GM12891 (cell line): ENCODE measurements at places on chromosomes 13 and 19.

GRCh38 chr13:43005460-43006236 is 13.6 kb upstream of the EPSTI1 start:
- no peak for DNase-seq

DNA sequence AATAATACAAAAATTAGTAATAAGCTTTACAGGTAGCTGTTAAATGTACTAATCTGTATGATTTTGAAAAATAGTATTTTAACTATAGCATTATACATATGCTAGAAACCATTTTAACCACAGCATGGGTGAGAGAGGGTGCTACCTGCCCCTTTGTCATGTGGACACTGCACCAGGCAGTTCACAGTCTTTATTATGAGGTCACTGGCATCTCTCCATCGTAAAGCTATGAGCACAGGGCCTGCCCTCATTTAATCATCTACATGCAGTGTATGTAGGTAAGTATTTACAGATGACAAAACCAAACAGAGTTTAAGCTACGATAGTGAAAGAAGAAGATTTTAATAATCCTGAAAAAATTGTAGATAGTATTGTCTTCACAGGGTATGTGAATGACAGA is 21.7 kb downstream of the EDNRB start:
- DNase-seq: no peak

DNA sequence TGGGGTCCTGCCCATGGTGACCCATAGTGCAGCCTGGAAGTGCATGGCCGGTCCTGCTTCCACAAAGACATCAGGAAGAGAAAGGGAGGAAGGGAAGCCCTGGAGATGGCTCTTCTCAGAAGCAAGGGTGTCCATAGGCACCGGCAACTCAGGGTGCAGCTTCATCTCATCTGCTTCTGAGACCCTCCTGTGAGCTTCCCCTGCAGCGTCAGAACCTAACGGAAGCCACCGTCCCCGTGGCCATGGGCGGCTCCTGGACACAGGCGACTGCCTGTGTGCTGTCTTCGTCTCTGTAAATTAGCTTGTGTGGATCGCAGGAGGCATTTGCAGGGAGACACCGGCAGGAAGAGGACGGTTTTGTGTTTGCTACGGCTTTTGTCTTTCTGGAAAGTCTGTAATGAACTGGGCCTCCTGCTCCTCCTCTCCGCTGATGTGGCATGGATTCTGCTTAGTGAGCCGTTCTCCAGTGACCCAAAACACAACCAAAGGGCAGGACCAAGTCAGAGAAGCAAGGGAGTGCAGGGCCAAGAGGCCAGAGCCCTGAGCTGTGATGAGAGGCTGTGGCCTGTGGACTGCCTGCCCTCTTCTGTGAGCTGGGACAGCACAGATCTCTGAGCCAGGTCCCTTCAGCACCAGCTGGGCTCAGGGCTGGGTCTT is 2.5 kb downstream of the ATP4B start:
- DNase-seq: no peak

DNA sequence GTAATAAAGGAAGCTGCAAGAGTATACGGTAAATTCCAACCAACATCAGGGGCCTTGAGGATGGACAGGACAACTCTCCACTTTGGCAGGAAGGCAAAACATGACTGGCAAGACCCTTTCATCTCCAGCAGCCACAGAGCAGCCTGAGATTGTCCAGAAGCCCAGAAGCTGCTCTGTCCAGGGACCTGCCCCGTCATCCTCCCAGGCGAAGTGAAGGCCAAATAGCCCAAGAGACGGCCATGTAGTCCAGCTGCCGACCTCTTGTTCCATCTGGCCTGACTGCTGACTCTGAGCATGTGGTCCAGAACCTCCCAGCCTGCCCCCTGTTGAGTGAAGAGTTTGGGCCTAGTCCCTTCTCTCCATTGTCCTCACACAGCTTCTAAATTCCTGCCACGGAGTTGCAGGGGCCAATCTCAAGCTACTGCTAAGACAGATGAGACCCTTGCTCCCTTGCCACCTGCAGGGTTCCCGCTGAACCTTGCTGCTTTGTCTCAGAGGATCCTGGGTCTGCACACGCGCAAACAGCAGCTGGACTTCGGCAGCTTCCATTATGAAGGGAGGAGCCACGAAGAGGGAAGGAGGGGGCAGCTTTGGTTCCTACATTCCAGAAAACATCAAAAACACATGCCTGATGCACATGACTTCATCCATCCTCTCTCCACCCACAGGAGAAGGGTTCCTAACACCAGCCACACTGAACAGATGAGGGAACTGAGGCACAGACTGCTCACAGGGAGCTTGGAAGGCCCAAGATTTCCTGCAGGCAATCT is 196.9 kb downstream of the KATNAL1 start:
- no peak for DNase-seq

DNA sequence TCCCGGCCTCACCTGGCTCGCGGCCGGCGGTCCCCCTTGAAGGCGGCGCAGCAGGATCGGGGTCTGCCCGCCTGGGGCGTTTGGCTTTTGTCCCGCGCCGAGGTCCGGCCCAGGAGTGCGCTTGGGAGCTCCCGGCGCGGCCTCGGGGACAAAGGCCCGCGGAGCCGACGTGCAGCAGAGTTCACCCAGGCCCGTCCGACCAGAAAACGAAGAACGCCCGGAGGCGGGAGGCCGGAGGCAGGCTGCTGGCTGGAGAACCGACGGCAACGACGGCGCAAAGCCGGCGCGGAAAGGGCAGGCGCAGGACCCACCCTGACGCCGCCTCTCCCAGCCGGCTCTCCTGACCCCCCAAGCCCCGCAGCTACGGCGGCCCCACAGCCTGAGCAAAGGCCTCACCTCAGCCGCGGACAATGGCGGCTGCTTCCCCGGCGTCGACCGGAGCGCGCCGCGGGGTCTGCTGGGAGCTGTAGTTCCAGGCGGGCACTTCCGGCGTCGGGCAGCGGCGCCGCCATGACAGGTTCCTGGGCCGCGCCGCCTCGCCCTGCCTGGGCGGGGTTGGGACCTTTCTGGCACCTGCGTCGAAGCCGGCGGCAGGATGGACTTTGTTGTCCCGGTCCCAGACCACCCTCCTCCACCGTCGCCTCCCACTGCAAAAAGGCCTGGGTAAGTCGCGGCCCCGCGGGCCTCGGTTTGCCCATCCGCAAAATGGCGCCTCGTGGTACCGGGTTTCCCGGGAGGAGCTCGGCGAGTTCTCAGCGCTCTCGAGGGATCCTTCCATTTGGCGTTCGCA is at the start of gene ZNF606:
ZNF606 (minus strand) TSS at position 437 of the 790 bp plus-strand sequence. CDS start 1,501 bp downstream, outside the sequence.
- peak; percentile 93 for DNase-seq

DNA sequence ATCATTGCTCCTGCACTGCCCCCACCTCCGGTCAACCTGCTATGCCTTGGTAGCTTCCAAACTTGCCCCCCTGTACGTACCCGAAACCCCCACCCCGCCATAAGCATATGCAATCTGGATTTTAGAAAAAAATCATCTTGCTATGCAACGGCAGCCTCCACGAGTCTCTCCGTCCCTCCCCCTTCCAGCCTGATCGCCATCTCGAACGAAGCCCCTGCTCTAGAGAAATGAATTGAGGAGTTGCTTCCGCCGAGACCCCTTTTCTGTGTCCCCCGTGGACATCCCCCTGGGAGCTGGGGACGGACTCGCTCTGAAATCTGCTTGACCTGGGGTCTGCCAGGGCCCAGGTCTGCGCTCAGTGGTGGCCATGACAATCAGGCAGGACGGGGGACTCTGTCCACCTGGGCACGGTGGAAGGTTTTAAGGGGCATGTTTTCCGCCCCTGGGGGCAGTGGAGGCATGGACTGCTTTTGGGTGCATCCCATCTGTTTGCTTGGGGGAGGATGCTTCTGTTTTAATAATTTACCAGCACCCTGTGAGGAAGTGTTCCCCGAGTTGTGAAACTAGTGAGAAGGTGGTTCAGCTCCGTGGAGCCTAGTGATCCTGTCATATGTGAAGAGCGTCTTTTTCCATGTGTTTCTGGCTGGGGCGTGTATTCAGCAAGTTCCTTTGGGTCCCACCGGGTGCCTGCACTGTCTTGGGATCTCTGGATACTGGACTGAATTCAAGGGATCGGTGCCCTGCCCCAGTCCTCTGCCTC is 1.0 kb downstream of the KDM4B start:
- DNase-seq: no peak

DNA sequence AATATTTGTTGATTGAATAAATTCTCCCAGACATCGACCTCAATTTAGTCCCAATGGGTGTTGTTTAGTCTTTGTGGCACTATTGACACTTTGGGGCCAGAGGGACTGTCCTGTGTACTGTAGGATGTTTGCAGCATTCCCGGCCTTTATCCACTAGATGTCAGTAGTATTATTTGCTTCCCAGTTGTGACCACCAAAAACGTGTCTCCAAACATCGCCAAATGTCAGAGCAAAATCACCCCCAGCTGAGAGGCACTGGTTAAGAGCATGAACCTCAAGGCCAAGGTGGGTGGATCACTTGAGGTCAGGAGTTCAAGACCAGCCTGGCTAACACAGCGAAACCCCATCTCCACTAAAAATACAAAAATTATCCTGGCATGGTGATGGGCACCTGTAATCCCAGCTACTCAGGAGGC is 15.4 kb downstream of the NLRP12 start:
- DNase-seq: no peak

GRCh38 chr19:33080761-33081681 is at the start of gene GPATCH1:
Gene GPATCH1, plus strand, starts transcription at chr19:33081181. Its CDS starts 13 bp downstream, at chr19:33081194.
- peak; percentile 95 for DNase-seq

- no peak for DNase-seq
Measured at GRCh38 chr13:24644036-24644435, 36.2 kb upstream of the ATP12A start.

DNA sequence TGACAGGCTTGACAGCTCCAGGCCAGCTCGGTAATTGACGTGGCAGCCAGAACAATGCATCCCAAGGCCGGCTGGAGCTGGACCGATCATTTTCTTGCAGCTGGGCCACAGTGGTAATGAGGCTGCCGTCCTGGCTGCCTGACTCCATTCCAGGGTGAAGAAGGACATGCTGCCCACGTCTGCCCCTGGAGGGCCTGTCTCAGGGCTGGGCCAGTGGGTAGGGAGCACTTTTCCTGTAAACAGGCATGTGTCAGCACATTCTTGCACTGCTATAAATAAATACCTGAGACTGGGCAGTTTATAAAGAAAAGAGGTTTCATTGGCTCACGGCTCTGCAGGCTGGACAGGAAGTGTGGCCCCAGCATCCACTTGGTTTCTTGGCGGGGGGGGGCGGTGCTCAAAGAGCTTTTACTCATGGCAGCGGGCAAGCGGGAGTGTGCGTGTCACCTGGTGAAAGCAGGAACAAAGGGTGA is 38.1 kb upstream of the KCTD15 start:
- DNase-seq: no peak
